ENCODE measurements at places on chromosomes 6 and 20. TPM values are rescaled to one million over a fixed set of nuclear protein-coding genes. Genes with fewer than 3 reads are reported as not detected.

GRCh38 chr6:130593200-130593599 lies 227.4 kb downstream of the TMEM200A start:
- DNase-seq: no peak

CCDC28A gene
- 37.5 TPM for total RNA-seq

- no peak for DNase-seq
These were observed 749.9 kb downstream of the HACE1 start for GRCh38 chr6:104109806-104110205.

DNA sequence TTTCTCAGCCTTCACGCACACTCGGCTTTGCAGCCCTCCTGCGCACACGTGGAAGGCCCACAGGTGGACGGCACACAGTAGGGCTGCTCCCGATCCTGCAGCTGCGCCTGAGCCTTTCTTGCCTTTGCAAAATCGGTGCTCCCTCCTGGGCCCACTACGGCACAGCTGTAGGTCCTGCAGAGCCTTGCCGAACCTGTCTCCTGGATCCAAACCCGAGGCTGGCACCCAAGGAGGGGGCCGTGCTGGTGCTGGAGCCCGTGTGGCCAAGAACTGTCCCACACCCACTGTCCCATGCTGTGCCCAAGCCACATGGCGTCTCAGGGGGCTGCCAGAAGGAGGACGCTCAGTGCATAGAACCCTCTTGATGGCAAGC lies 227.4 kb downstream of the TTLL2 start:
- no peak for DNase-seq

- no peak for DNase-seq
These were observed 125.5 kb downstream of the THEMIS start for GRCh38 chr6:127775371-127775770.

DNA sequence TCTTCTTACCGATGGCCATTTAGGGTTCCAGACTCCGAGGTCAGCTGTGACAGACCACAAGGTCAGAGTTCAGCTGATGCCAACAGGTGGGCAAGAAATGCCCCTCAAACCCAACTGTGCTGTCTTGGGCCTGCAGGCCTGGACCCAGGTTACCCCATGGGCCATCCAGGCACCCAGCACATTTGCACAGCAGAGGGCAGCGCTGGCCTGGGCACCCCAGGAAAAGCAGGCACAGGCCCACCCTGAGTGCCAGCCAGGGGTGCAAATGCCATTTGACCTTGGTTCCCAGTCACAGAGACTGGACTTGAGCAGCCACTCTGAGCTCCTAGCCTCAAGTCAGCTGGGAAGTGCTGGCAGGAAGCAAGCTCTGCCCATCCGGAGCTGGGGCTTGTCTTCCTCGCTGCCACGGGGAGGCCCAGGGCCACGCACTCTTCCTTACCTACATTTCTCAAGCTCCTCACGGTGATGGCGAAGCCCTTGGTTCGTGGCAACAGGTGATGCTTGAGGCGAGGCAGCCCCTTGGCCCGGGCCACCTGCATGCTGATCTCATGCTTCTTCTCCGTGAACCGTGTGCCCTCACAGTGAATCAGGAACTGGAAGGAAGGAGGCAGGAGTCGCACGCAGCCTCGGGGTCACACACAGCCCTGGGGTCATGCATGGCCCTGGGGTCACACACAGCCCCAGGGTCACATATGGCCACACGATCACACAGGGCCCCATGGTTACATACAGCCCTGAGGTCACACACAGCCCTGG lies 120.8 kb downstream of the AGPAT4 start:
- no peak for DNase-seq

GRCh38 chr20:50874758-50875665 lies 56.2 kb downstream of the ADNP start:
- no peak for DNase-seq

ENPP1 gene
- 2.8 TPM for total RNA-seq

PLCB1 gene
- 2.5 TPM for total RNA-seq

MAS1 gene
- not detected for total RNA-seq

DNA sequence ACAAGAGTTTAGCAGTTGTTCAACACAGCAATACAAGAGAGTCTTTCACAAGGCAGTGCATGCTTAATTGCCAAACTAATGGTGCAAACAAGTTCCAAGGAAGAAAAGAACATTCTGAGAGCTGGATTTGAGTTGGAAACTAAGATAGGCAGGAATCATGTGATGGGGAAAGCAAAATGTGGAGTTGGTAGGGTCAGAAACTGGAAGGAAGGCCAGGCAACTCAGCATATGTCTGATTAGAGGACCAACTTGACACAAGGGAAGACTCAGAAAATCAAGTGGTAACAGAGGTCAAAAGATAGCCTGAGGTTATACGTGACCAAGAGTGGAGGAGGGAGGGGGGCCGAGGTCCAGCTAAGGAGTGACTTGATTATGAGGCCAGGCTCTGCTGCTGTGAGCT lies 117.3 kb downstream of the SMLR1 start:
- DNase-seq: no peak

- no peak for DNase-seq
These were observed 26.2 kb upstream of the SLC35D3 start for GRCh38 chr6:136895901-136896300.

DNA sequence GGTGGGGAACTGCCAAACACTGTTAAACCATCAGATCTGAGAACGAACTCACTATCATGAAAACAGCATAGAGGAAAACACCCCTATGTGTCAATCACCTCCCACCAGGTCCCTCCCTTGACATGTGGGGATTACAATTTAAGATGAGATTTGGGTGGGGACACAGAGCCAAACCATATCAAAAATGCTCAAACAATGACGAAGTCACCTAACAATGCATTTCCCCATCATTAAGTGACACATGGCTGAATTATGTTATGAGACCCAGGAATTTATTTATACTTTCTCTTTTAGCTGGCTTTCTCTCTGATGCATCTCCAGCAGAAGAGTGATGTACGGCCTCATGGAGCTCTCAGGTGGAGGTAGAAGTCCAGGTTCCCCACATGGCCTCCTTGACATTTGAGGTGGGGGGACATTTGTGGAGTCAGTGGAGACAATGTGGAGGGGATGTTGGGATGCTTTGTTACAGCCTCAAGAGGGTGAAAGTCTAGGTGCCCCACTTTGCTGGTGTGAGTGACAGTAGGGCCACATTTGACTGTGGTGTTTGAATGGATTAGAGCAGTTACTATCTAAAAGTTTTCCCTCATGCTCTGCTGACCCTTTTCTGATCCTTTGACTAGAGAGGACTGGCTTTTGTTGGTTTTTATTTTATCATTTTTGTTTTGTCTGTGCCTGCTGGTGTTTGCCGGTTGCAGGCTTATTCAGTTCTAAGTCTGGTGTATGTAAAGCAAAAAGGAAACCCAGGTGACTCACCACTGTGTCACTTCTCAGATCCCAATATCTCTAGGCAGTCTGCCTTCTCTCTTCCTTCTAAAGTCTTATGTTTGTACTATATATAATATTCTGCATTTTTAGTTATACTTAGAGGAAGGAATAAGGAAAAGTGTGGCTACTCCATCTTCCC lies 18.5 kb upstream of the DCBLD1 start:
- DNase-seq: no peak

PCED1A gene
- 31.8 TPM for total RNA-seq

GRCh38 chr20:56805313-56805712 lies 176.2 kb downstream of the TFAP2C start:
- no peak for DNase-seq

KCNS1 gene
- total RNA-seq: not detected

- no peak for DNase-seq
These were observed 164.0 kb downstream of the PDE7B start for GRCh38 chr6:136015531-136015930.

- DNase-seq: no peak
These were observed at the start of gene CLIC5 for GRCh38 chr6:46015119-46015968. CLIC5 (minus strand) TSS chr6:46015860; CDS start chr6:46015542, 318 bp downstream.

VGLL2 gene
- not detected for total RNA-seq

GRCh38 chr6:37792457-37793033 lies 27.0 kb upstream of the ZFAND3 start:
- no peak for DNase-seq

SYNDIG1 gene
- total RNA-seq: 0.44 TPM

DNA sequence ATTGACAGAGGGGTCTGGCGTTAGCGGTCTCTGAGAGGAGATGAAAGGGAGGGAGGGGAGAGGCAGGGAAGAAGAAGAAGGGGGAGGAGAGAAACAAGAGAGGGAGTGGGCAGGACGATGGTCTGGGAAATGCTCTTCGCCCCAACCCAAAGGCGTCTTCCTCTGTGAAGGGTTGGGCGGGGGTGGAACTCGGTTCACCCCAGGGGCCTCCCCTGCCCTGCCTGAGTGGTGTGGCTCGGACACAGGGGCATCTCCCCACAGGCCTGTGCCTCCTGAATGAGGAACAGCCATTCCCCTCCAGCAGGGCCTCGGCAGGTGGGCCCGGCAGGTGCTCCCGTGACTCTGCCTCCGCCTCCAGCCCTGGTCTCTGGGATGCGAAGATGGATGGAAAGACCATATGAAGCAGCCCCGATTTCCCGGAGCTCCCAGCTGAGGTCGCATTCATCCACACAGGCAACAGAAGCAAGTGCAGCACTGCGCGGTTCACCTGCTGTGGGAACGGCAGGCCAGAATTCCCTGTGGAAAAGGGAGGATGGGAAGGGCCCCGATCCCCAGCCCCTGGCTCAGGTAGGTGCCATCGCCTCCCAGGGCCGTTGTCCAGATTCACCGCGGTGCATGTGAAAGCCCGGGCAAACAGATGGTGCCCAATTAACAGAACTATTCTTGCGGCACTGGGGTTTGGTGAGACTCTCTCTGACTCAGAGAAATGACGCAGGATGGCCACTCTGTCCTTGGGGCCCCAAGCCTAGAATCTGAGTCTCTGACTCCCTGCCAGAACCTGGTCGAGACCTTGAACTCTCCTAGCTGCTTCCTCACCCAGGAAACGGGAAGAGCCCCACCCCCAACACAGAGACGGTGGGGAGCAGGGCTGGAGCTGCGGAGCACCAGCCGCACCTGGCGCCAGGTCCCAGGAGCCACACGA lies 29.4 kb upstream of the RPS6KA2 start:
- DNase-seq: no peak

DNA sequence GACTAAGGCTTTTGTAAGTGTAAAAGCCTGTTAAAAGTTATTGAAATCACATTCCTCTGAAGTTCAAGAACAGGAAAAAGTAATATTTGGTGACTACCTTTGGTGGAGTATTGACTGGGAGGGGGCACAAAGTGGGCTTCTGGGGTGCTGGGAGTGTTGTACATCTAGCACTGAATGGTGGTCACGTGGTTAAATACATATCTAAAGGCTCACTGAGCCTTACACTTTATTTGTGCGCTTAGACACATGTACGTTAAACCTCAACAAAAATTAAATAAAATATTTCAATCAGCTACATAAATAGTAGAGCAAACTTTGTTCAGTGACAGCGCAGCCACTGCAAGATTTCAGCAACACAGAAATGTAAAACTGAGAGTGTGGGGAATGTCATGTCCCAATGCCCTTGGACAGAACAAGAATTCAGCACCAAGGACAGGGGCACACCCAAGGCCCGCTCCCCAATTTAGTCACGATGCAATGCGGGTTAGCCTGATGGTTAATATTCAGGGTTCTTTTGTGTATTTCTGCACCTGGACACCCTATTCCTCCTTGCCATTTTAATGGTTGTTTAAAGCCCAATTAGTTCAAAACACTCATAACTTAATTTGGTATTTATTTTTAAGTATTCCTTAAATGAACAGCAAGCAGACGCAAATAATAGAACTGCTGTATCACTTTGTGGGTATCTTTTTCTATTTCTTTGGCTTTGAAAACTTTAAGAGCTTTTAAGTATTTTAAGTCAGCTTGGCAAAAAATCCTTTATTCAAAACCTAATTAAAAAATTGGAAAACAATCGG lies 37.4 kb downstream of the ANGPT4 start:
- DNase-seq: no peak

RRAGD gene
- total RNA-seq: 6.5 TPM

IP6K3 gene
- total RNA-seq: 0.07 TPM

TMEM200A gene
- total RNA-seq: not detected

ZSWIM3 gene
- 5.8 TPM for total RNA-seq

DNA sequence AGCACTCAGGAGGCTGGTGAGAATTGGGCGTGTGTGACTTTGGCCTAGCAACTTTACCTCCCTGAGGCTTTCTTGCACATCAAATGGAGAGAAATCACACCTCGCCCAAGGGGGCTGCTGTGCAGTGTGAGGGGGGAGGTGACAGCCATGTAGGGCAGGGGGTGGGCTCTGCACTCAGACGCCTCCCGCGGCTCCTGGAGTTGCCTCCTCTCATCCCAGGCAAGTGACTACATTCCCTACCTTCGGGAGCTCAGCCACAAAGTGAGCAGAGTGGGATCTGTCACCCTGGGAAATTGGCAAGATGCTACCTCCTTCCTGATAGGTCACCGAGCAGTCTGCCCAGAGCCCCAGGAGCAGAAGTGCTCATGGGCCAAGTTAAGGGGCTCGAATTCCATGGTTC lies 56.0 kb downstream of the GCNT2 start:
- no peak for DNase-seq

DNA sequence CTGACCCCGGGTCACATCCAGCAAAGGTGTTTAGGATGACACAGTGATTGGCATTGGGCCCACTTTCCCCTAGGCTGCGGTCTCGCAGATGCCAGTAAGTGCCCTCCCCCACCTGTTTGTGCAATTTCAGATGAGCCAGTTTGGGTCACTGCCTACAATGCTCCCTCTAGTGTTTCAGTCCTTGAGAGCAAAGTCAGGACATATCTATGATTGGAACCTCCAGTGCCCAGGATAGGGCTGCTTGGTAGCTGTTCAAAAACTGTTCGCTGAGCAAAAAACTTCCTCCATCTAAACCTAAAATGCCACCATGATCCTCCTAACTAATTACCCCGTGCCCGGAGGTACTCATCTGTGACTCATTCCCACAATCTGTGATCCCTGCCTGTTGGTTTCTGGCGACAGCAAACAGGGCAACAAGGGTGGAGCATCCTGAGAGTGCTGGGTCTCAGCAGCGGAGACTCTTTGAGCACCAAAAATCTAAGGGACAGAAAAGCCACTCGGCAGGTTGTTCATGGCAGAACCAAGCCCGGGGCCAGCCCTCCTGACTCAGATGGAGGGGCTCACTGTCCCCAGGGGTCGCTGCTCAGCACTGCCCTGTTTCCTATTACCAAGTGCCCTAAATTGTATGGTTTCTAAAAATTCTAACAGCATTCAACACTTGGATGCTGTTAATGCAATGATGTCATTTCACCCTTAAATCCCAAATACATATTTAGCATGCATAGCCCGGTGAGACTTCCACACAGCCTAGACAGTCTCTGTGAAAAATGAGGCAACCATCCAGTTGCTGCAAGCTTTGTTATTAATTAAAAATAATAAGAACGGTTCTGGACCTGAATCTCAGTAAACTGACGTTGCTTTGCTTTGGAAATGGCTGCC lies 5.0 kb downstream of the VSX1 start:
- peak; percentile 15 for DNase-seq

BANF2 gene
- total RNA-seq: not detected

SOX18 gene
- total RNA-seq: not detected

All from Caki2 (cell line).